ENCODE measurements at places on chromosomes 1 and 21.

GRCh38 chr1:172246521-172247390 lies 173.7 kb upstream of the C1orf105 start:
- no peak for DNase-seq

GRCh38 chr1:68725001-68725752 lies 228.3 kb upstream of the DEPDC1 start:
- no peak for DNase-seq

GRCh38 chr1:10652626-10653025 lies 143.8 kb downstream of the CASZ1 start:
- no peak for DNase-seq

GRCh38 chr1:94383966-94384408 lies 34.2 kb upstream of the ABCD3 start:
- no peak for DNase-seq

DNA sequence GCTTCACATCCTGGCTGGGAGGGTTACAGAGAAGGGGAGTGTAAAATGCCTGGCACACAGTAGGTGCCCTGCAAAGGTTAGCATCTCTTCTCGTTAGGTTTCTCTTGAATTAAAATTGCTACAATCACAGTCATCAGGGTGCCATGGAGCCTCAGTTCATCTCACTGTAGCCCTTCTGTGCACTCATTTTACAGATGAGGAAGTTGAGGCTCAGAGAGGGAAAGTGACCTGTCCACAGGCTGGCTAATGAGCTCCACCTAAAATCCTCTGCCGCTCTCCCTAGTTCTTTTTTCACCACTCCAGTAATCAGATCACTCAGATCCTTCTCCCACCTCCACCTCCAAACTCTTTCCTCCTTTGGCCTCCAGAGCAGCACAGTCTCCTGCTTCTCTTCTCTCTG lies 13.5 kb upstream of the AHDC1 start:
- DNase-seq: no peak

GRCh38 chr1:167455786-167456446 lies 62.4 kb downstream of the CD247 start:
- no peak for DNase-seq

DNA sequence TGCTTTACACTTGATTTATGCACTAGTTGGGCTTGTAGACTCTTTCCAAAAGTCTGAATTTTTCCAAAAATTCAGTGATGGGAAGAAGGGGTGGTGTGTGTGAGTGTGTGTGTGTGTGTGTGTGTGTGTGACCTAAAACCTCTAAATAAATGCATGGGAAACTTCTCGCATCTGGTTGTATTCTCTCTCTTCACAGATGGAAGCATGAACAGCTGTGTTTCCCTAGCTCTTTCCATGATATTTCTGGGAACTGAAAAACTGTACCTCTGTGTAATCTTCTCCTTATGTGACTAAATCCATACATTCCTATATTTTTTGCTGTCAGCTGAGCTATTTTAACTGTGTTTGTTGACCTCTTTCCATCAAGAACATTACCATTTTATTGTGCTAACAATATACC lies 26.2 kb upstream of the CYYR1 start:
- DNase-seq: no peak

GRCh38 chr1:116150368-116150767 lies 39.2 kb downstream of the MAB21L3 start:
- no peak for DNase-seq

DNA sequence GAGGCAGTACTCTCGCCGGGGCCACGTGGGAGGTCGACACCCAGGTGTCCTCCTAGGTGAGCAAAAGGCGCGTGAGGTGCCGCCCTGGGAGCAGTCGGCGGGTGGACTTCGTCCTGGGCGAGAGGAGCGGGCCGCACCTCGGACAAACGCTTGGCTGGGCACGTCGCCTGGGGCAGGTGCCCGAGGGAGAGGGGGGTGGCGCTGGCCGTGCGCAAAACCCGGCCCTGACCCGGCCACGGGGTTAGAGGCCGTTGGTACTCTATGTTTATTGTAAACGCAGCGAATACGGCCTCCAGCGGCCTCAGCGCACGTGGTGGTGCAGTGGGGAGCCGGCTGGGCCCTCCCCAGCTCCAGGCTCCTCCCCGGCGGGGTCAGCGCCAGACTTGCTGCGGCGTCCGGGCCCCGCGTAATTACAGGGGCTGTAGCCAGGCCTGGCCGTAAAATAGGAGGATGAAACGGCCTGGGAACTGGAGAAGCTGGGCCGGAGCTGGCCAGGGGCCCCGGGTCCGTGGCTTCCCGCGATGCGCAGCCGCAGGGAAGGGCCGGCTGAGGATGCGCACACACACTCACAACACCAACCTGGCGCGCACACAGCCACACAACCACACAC lies 1.6 kb upstream of the EFNA1 start:
- no peak for DNase-seq

GRCh38 chr1:85208488-85208887 lies 7.7 kb upstream of the SYDE2 start:
- no peak for DNase-seq

- no peak for DNase-seq
Observed at GRCh38 chr1:197976368-197976767, 59.2 kb downstream of the LHX9 start.

- no peak for DNase-seq
Observed at GRCh38 chr21:15837645-15838044, 107.9 kb downstream of the USP25 start.

- no peak for DNase-seq
Observed at GRCh38 chr1:17731460-17731859, 23.7 kb upstream of the ACTL8 start.

DNA sequence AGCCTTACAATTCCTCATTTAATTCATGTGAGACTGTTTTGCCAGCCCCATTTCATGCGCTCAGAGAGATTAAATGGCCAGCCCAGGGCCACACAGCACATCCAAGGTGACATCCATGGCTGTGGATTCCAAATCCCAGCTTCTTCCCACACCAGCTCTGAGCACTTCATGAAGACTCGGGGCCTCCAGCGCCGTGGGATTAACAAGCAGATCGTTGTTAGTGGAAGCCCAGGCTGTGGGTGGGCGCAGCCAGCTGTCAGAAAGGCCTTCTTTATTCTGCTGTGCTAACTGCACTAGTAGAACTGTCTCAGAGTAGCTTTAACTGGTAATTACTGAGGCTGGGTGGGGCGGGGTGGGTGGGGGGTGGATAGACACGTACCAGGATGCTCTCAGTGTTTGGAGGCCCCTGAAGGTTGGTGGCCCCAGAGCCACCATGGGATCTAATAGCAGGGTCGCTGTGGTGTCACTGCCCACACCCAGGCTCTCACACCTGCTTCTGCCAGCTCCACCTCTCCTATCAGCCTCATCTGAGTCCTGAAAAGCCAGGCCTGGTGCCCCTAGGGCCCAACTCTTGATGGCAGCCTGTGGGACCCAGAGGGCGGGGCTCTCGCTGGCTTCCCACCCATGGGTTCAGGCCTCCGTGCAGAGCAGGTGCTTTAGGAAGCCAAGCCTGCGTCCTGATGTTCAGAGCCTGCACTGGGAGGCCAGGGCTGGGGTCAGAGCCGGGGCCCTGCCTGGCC lies 3.4 kb downstream of the BMP8A start:
- DNase-seq: no peak

- DNase-seq: no peak
Observed at GRCh38 chr1:153963850-153964331, 554 bp upstream of the SLC39A1 start.

GRCh38 chr1:27770293-27770830 lies 2.7 kb upstream of the STX12 start:
- no peak for DNase-seq

GRCh38 chr1:48740621-48741020 lies 36.1 kb downstream of the BEND5 start:
- DNase-seq: no peak

GRCh38 chr21:36792505-36792967 lies 93.6 kb downstream of the SIM2 start:
- no peak for DNase-seq

- no peak for DNase-seq
Observed at GRCh38 chr1:193392686-193393085, 206.3 kb upstream of the B3GALT2 start.

- no peak for DNase-seq
Observed at GRCh38 chr1:63148825-63149645, 173.3 kb upstream of the FOXD3 start.

- no peak for DNase-seq
Observed at GRCh38 chr1:1373815-1374588, 1.0 kb downstream of the AURKAIP1 start.

- no peak for DNase-seq
Observed at GRCh38 chr1:68322837-68323687, 90.7 kb upstream of the WLS start.

DNA sequence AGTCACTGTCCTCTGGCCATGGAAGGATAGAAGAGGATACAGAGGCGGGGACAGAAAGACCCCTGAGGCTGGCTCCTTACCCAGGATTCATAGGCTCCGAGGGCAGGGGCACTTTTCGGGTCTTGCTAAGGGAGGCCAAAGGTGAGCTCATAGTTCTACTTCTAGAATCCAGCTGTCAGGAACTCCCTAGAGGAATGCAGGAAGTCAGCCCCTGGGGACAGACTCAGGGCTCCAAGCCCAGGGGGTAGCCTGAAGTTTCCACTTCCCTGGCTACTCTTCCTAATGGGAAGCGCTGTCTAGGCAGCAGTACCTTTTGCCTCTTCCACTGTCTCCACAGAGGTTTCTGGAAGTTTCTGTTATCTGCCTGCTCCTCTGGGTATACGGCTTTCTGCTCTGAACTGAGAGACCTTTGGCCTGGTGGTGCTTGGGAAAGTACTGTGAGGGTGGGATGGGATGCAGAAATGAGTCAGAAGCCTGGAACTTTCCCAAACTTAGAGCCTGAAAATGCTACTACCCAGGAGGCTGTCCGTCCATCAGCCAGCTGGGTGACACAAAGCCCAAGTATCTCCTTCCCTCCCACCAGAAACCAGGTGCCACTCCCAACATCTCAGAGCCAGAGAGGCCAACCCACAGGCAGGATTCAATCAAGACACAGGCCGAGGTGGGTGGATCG lies 3.6 kb downstream of the UBXN11 start:
- no peak for DNase-seq

GRCh38 chr1:234990874-234991801 lies 137.5 kb downstream of the TOMM20 start:
- no peak for DNase-seq

- DNase-seq: no peak
Observed at GRCh38 chr1:22652881-22653316, at the start of gene C1QB. Gene C1QB, plus strand, starts transcription at chr1:22653236. Its CDS starts 6,227 bp downstream, at chr1:22659463.

DNA sequence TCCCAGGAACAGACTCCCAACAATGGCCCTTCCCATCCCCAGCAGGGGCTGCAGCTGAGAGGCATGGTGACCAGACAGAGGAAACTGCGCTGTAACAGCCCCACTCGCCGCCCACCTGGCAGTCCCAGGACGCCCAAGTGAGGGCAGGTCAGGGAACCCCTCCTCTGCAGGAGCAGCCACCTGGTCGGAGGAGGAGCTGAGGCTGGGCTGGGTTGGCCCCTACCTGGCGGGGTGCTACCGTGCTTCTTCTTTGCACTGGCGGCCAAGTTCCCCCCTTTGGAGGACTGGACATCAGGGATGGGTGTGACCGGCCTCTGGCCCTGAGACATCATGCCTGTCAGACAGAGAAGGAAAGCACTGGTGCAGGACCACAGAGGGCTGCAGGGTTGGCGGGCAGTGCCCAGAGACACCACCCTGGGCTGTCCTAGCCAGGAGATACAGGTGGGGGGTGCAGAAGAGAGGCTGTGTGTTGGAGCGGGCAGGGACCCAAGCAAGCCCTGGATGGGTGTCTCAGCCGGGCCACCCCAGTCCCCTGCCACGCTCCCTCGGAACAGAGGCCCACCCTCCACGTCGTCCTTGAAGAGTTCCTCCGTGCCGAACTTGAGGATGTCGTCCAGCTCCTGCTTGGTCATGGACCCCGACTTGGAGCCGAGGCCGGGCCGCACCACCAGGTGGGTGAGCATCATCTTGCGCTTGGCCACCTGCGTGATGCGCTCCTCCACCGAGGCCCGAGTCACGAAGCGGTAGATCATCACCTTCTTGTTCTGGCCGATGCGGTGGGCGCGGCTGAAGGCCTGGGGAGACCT lies 51.6 kb downstream of the CHD5 start:
- DNase-seq: no peak

DNA sequence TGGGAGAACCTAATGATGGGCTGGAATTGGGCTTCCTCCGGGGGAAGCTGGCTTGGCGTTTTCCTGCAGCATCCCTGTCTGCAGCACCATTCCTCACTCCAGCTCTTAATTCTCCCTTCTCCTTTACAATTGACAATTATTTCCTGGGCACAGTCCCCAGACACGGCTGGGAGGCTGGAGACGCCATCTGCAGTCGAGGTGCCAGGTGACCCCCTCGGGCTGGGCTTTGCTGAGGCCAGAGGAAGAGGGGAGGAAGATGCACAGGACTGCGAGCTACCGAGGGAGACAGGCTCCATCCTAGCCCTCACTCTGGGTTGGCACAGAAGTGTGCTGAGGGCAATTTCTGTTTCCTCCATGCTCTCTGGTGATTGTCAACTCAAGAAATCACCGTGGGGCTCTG lies 453.8 kb downstream of the PTPRU start:
- no peak for DNase-seq

- DNase-seq: no peak
Observed at GRCh38 chr1:43600033-43601020, 49.6 kb upstream of the KDM4A start.
